ENCODE measurements at places on chromosomes 5 and 9.
A peak's percentile ranks its signal among the peaks of the same experiment; 100 is the strongest.

DNA sequence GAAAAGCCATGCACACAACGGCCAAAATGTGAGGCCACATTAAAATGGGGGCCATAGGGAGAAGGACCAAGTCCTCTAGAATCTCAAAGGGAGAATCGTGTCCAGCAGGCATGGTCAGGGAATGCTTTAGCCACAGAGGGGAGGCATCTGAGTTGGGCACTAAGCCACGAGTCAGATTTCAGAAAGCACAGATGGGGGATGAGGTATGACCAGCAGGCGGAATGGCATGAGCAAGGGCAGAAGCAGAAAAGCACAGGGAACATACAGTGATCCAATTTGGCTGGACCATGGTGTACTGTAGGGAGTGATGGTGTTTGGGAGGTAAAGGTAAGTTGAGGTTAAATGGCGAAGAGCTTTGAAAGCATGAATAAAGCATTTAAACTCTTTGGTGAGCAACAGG lies 214.6 kb downstream of the TLE1 start:
- DNase-seq: peak; percentile 38

- peak; percentile 88 for DNase-seq
These were observed 74.2 kb downstream of the NTNG2 start for GRCh38 chr9:132235894-132236661.

GRCh38 chr9:128912270-128912853 lies 8.4 kb upstream of the PHYHD1 start:
- DNase-seq: no peak

DNA sequence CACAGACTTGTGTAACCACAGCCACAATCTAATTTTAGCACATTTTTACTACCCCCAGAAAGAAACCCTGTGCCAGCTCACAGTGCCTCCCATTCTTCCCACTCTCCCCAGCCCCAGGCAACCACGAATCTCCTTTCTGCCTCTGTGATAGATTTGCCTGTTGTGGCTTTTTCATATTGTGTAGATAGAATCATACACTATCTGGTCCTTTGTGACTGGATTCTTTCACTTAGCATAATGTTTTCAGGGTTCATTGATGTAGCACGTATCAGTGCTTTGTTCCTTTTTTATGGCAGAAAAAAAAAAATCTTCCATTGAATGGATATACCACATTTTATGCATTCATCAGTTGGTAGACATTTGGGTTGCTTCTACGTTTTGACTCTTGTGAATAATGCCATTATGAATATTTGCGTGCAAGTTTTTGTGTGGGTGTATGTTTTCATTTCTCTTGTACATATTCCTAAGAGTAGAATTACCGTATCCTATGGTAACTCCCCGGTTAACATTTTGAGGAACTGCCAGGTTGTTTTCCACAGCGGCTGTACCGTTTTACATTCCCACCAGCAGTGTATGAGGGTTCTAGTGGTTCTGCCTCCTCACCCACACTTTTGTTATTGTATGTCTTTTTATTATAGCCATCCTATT lies 64.5 kb downstream of the RCL1 start:
- DNase-seq: no peak

- DNase-seq: no peak
These were observed 4.4 kb upstream of the ST6GALNAC6 start for GRCh38 chr9:127903557-127904475.

GRCh38 chr9:100219347-100219746 lies 120.3 kb downstream of the INVS start:
- DNase-seq: no peak

GRCh38 chr9:90680534-90680933 lies 37.9 kb upstream of the DIRAS2 start:
- DNase-seq: no peak

- no peak for DNase-seq
These were observed 300.8 kb downstream of the DNAH5 start for GRCh38 chr5:13643734-13644133.

Measured in cerebellum (tissue), 4 donors.